ENCODE measurements at places on chromosomes 1 and 21. TPM values are rescaled to one million over a fixed set of nuclear protein-coding genes. Genes with fewer than 3 reads are reported as not detected.

- no peak for DNase-seq
These were observed 108.0 kb downstream of the KCNJ6 start for GRCh38 chr21:37808261-37808660.

DNA sequence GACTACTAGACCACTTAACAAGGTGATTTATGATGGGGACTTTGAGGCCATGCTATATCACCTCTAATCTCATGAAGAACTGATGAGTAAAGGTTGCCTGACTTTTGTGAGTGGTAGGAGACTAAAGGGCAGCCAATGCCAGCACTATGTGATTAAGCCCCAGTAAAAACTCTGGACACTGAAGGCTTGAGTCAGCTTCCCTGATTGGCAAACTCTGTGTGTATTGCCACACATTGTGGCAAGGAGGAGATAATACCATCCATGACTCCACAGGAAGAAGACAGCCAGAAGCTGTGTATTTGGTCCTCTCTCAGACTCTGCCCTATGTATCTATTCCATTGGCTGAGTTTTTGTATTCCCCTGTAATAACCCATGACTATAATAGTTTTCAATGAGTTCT lies 413.3 kb upstream of the ZRANB2 start:
- no peak for DNase-seq

DNA sequence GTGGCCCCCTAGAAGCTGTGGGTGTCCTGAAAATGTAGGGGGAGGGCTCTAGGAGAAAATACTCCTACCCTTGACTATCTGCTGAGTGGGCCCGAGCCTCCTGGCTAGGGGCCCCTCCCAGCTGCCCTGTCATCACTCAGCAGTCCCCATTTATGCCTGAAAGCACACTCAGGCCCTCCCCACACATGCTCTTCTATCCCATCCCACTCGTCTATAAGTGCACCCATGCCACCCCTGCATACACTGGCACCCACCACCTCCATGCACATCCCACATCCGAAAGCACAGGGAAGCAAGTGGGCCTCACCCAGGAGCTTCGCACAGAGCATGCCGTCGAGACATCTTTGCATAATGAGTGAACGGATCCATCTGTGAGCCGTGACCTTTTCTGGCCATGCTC lies 80.4 kb upstream of the POU3F1 start:
- DNase-seq = no peak

DNA sequence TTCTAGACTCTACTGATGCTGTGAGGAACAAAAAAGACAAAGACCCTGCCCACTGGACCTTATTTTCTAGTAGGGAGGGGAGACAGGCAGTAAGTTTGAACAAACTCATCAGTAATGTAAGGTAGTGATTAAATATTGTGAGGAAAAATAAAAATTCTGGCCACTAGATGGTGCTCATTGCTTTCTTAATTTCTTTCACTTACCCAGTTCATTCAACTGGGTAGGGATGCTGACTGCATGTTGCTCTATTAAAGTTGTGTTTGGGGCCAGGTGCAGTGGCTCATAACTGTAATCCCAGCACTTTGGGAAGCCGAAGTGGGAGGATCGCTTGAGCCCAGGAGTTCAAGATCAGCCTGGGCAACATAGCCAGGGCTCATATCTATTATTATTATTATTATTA lies 6.3 kb upstream of the KYAT3 start:
- DNase-seq = peak; percentile 9

DNA sequence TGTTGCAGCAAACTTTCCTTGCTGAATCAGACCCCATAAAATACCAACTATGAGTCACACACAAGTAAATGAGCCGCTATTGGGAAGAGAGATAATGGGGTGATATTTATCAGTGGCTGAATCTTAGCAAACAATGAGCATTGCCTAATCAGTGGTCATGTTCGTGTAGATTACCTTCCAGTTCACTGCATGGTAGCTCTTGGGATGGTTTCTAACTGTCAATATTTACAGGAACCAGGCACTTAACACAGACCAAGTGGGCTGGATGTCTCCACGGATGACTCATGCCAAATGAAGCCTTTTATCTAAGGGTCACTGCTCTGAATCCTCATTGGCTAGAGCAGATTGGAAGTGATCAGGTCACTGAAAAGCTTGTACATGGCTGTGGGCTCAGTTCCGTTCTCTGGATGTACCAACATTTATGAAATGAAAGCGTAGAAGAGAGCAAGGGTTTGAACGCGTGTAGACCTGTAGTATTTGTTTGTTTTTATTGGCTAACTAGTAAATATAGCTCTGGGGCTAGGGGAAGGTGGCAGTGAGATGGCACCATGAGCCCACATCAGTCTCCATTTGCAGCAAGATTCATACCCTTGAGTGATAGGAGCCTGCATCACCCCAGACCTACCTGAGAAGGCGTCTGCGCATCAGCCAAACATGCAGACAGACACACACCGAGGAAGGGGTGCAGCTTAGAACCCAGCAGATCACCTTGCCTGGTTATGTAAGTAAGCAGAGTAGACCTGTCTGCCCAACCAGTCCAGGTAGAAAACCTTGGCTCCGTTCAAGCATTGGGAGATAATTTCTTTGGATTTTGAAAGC lies 153.3 kb downstream of the TOMM20 start:
- no peak for DNase-seq

Gene AUNIP
- total RNA-seq = 0.31 TPM

Gene TSPAN2
- 9.2 TPM for total RNA-seq

Gene S100A9
- total RNA-seq = 11.9 TPM

Gene ABCG1
- 75.0 TPM for total RNA-seq
